ENCODE measurements at places on chromosomes 6 and 20.

DNA sequence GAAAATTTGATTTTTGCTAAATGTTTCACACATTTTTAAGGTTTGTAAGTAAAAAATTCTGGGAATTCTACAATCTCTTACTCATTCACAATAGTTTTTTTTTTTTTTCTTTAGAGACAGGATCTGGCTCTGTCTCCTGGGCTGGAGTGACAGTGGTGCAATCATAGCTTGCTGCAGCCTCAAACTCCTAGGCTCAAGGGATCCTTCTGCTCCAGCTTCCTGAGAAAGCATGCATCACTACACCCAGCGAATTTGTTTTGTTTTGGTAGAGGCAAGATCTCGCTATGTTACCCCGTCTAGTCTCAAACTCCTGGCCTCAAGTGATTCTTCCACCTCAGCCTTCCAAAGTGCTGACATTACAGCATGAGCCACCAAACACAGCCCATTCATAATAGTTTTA, 232.8 kb downstream of the GJA1 start:
- DNase-seq = no peak

GRCh38 chr6:17836293-17836692, 129.6 kb upstream of the NUP153 start:
- DNase-seq = no peak

DNA sequence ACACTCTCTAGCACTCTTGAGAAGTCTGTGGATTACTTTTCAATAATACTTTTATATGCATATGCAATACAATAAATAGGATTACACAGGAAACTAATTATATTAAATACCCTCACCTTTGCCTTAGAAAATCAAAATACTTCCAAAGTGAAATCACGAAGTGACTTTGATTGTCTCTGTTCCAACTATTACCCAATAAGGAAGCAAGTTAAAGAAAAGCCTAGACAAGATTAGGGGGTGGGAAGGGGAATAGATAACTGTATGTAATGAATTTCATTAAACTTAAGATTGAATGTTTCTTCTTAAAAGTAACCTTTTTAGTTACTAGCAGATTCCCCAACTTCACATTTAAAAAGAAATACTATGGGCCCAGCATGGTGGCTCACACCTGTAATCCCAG, 66.6 kb upstream of the SOX4 start:
- DNase-seq = no peak

DNA sequence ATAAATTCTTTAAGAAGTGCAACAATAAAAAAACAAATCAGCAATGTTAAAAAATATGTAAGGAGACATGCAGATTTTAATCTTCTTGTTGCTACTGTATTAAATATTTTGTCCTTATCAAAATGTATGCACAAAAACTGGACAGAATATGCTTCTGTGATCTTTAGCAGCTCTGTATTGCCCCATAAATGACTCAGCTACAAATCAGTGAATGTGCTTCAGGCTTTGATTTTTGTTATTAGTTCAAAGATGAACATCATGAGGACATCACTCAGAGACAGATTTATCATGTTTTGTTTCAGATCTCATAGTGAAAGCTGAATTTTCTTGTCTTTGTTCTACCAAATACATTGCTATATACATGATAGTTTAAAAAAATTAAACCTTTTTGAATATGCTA, 312.4 kb downstream of the GRIK2 start:
- no peak for DNase-seq

GRCh38 chr6:87723170-87724078, 21.4 kb upstream of the AKIRIN2 start:
- no peak for DNase-seq

DNA sequence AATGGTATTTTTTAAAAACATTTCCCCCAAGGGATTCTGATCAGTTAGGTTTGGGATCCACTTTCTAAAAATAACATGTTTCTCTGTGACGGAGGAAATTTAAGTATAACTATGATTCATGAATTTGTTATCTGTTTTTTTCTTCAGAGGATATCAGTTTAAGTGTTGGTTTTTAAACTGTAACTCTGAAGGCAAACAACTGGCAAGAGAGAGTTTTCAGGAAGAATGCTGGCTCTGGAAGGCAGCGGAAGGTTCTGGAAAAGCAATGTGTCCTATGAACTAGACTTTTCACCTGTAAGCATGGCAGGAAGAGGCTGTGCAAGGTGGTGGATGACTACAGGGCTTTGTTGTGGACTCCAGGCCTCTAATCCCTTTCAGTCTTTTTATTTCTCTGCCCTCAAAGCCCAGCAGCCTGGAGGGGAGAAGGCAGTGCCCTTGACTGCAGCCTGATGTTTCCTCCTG, 153.1 kb downstream of the GMPR start:
- no peak for DNase-seq

- DNase-seq = peak; percentile 25
Measured at GRCh38 chr20:52312132-52312729, 120.7 kb upstream of the ZFP64 start.

DNA sequence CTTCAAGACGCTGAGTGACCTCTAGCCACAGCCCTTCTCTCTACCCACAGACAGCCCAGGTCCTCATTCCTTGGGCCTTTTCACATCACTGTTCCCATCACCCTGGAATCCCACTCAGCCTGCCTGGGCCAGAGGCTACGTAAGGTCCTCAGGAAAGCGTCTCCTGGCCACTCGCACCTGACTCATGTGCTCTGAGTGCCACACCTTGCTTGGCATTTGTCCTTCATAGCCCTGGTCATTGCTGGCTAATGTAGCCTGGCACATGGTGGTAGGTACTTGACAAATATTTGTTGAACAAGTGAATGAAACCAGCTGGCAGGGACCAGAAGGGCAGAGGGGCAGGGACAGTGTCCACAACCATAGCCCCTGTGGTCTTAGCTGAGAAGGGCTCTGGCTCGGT, 50.6 kb upstream of the FANCE start:
- no peak for DNase-seq

DNA sequence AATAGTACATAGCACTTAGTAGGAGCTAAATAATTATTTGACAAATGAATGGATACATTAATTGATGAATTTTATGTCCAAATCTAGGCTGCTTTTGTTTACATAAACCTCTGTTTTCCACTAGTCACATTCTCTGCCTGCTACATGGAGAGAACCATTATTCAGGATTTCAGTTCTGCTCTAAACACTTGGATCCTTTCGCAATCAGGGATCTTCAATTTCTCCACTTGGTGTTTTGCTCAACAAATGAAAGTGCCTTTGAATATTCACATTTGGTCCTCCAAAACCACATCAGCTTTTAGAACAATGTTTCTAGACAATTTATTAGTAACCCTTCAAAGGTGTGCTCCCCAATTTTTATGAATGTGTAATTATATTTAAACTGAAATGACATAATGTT, 30.6 kb upstream of the HLA-DQB1 start:
- DNase-seq = no peak

DNA sequence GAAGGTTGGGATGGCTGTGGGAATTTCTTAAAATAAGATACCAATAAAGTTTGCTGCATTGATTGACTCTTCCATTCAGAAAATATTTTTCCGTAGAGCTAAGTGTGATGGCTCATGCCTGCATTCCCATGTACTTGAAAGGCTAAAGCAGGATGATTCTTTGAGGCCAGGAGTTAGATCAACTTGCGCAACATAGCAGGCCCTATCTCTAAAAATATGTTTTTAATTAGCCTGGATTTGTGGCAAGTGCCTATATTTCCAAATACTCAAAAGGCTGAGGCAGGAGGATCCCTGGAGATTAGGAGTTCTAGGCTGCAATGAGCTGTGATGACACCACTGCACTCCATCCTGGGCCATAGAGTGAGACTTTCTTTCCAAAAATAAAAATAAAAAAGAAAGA, 431.2 kb upstream of the PTCHD4 start:
- DNase-seq = no peak

- DNase-seq = no peak
Measured at GRCh38 chr6:16721977-16722376, 39.3 kb downstream of the ATXN1 start.

GRCh38 chr6:88705601-88706000, 257.8 kb downstream of the RNGTT start:
- no peak for DNase-seq

DNA sequence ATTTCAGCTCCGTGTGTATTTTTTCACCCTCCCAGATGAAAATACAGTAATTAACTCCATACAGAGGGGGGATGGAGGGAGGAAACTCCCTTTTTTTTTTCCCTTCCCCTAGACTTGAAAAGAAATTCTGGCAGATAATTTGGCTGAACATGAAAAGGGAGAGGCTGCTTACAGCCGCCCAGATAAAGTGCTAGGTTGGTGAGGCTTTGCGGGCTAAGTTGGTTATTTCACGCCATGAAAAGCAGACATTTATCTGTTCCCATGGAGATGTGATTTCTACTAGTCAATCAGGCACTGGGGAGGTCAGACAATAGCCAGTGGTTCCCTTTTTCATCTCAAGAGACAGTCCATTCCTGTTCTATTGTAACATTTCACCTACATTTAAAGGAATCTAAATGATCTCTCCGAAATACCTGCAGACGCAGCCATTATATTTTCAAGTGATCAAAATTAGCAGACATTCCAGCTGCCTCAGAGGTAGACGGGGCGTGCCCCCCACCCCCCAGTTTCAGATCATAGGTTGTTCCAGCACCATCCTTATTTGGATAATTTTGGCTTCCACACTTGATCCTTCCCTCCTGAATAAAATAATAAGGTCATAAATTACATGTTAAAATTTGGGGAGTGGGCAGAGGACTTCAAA, 143.9 kb upstream of the ZNF217 start:
- no peak for DNase-seq

DNA sequence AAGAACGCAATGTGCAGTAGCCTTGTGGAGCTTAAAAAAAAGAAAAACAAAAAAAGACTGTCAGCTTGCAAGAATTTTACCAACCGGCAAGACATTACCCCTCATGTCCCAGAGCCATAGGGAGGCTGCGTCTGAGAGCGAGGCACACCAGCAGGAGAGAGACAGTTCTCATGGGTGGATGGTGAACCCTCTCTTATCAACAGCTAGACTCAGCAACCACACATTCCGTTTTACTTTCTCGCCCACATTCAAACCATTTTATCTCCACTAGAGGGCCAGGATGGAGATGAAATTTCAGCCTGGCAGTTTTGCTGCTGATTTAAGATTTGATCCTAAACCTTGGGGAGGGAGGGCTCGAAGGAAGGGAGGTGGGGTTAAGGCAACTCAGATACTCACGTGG, 247.0 kb downstream of the ATXN1 start:
- DNase-seq = no peak

DNA sequence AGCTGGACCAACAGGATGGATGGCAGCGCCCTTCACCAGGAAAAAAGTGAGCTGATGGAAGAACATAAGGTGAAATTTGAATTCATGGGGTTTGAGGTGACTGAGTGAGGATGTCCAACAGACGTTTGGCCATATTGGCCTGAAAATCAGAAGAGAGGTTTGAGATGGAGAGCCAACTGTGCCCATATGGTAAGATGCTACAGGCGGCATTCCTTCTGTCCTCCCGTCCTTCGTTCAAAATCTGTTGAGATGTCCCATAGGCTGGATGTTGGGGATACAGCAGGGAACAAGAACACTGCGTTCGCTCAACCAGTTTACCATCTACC, 468 bp upstream of the CMTR1 start:
- no peak for DNase-seq

DNA sequence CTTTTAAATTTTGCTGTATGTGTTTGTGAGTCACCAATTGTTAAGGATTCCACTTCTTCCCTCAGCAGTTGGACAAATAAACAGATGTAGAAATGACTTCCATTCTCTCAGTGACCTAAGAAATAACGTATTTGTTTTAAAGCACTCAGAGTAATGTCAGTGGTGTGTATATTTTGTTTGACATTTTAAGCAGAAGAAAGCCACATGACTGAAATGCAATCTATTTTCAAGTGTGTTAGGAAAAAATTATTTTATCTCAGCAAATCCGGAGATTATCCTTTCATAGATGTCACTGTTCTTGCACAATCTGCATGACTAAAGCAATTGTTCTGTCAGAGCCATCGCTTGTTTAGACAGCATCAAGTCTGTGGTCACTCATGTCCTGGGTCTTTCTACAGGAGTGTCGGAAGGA, 77.1 kb downstream of the JAG1 start:
- DNase-seq = no peak

- DNase-seq = no peak
Measured at GRCh38 chr6:16832043-16832567, 70.8 kb upstream of the ATXN1 start.

GRCh38 chr6:44029444-44030185, 97.6 kb downstream of the MRPL14 start:
- DNase-seq = no peak

DNA sequence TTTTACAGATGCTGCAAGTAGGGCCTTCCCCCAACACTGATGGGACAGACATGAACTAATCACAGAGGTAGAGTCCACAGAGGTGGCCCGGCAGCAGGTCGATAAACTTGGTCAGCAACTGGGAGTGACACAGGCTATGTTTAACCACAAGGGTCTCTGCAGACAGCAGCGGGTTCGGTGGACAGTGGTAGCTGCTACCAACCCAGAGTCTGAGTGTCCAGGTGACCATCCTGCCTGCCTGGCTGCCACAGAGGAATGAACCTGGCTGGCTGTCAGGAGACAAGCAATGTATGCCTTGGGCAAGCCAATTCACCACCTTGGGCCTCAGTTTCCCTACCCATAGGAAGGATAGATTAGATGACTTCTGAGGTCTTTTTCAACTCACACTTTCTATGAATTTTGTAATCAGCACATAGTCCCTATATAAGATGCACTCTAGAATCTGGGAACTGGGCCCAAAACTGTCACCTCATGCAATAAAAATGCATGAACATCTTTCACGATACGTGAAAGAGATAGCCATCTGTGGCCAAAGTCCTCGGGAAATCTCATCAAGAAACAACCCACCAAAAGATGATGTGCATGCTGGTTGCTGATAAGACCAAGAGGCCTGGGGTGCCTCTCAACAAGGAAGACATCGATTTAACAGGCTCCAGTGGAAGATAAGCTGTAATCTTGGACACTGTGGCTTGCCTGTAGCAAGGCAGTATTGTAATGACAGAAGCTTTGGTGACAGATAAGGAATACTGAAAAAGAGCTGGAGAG, 30.5 kb downstream of the MDGA1 start:
- no peak for DNase-seq

DNA sequence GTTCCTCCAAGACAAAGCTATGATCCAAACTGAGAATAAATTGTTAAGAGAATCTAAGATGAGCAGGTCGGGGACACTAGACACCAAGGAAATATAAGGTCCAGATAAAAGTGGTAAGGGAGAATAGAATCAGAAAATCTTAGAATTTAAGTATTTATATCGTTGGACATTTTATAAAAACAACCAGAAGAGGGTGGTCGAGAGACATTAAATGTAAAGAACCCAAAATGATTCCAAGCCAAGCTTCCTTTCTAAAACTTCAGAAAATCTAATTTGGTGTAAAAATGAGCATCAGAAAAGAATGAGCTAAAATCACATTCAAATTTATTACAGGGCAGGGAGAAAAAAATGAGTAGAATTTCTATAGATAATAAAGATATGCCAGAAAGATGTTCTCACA, 97.8 kb upstream of the OGFRL1 start:
- DNase-seq = no peak

Data from NCI-H2107 (cell line).